Fibroblast of the aortic adventitia (primary cell): ENCODE measurements at places on chromosomes 12 and 14. TPM values are rescaled to one million over a fixed set of nuclear protein-coding genes. Genes with fewer than 3 reads are reported as not detected.

The GPHN gene
- total RNA-seq = 6.5 and 18.8 TPM in 2 replicates

GRCh38 chr14:101442451-101442850 is 118.8 kb upstream of the DIO3 start:
- DNase-seq = no peak

The LRTM2 gene
- not detected in 2 replicates for total RNA-seq

The FAM161B gene
- total RNA-seq = 2.3 and 3.1 TPM in 2 replicates

GRCh38 chr12:27573972-27574371 is 50.0 kb downstream of the PPFIBP1 start:
- DNase-seq = peak; percentile 79

The SCN8A gene
- 7.9 and 17.2 TPM in 2 replicates for total RNA-seq
